ENCODE measurements at places on chromosomes 7 and 10.

- DNase-seq, result no peak
Observed at GRCh38 chr10:125742465-125742864, 23.0 kb downstream of the EDRF1 start.

- no peak for DNase-seq
Observed at GRCh38 chr10:117439243-117439912, 64.1 kb upstream of the PDZD8 start.

DNA sequence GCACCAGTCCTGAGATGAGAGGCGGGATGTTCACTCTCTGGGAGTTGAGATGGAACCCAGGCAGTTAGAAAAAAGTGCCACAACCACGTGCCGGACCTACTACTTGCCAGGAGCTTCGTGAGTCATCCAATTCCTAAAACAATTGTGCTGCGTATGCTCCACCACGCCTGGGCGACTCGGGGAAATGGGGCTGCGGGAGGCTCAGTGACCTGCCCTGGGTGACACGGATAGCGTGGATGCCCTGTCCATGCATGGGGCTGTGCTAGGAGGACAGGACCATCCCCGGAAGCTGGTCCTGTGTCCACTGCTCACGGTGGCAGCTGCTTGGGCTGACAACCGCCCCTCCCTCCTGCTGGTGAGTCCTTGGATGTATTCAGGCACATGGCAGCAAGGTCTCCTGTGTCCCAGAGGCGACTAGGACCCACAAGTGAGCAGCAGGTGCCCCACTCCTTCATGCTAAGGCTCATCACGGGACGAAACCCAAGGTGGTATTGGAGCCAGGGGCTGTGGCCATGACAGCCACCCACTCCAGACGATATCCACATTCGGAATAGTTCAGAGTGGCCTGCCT lies 90.4 kb downstream of the BMS1 start:
- no peak for DNase-seq

DNA sequence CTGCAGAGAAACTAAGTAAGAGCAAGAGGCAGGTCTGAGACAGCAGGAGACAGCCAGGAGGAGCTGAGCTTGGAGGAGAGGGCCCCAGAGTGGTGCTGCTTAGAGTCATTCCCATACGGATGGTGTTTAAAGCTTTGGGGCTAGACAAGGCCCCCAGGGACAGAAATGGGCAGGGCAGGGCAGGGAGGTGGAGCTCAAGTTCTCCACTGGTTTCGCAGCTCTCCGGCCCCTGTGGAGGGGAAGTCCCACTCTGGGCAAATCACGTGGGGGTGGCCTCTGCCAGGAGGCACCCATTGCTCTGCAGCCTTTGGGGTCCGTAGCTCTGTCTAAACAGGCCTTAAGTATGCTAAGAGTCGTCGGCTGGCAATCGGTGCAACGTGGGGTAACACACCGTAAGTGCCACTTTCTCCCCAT lies 1.0 kb upstream of the PTPRE start:
- DNase-seq, result no peak

DNA sequence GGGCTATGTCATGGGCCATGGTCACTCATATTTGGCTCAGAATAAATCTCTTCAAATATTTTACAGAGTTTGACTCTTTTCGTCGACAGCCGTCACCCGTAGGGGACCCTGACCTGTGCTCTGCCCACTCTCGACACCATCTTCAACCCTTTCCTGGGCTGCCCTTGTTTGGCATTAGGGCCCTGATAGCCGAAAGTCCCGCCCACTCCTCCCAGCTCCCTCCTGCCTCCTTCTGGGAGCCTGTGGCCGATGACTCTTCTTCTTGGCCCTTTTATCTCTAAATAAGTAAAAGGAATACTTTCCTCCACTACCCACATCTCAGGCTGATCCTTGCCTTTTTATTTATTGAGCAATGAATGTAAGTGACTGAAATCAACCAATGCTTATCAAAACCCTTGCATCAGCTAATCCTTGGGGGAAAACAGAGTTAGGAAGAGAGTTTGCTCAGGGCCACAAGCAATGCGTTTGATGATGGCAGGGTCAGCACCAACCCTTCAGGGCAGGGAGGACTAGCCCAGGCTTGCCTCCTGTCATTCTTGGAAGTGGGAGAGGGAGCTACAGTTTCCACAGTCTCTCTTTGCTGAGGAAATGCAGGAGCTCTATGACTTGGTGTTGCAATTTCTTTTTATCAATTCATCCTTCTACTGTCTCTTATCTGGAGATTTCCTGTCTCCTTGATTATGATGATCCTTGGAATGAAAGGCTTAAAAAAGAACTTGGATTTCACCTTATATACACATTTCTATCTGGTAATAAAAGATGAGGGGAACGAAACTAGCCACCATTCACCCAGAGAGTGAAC lies 218.2 kb upstream of the PODXL start:
- DNase-seq, result no peak

DNA sequence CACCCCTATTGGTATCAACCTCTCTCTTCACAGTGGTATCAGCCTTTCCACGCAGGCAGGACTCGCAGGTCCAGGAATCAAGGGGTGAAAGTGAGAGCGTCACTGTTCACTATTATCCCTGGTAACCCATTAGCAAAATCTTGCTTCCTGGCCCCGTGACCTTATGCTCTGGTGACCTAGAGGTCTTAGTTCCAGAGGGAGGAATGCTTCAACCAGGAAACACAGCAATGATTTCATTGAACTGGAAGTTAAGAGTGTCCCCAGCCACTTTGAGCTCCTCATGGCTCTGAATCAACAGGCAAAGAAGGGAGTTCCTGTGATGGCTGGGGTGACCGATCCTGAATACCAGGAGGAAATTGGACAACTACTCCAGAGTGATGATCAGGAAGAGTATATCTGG lies 90.6 kb downstream of the CUL2 start:
- no peak for DNase-seq

- no peak for DNase-seq
Observed at GRCh38 chr7:102321351-102322201, 34.7 kb downstream of the SPDYE6 start.

- DNase-seq, result no peak
Observed at GRCh38 chr10:11407939-11408338, 203.5 kb downstream of the USP6NL start.

DNA sequence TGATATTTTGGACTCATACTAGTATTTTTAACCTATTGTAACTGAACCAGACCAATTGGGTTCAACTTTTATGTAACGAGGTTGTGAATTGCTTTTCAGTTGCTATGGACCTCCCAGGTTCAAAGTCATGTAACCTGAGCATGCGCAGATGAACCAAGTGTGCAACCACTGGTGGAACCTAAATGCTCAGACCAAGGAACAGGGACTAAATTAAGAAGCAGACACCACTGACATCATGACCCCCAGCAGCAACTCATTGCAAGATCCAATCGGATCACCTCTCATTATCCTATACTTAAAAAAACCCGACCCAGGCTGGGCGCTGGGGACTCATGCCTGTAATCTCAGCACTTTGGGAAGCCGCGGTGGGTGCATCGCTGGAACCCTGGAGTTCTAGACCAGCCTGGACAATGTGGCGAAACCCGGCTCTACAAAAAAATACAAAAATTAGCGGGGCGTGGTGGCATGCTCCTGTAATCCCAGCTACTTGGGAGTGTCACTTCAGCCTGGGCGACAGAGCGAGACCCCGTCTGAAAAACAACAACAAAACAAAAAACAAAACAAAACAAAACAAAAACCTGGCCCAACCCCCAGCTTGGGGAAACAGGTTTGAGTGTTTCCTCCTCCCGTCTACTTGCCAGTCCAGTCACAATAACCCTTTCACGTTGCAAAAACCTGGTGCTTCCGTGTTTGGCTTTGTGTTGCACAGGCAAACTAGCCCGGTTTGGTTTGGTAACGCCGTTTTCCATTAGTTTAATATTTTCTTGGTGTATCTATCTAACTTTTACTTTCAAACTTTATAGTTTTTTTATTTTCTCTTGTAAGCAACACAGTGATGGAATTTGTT lies 11.3 kb upstream of the ZNF518A start:
- no peak for DNase-seq

DNA sequence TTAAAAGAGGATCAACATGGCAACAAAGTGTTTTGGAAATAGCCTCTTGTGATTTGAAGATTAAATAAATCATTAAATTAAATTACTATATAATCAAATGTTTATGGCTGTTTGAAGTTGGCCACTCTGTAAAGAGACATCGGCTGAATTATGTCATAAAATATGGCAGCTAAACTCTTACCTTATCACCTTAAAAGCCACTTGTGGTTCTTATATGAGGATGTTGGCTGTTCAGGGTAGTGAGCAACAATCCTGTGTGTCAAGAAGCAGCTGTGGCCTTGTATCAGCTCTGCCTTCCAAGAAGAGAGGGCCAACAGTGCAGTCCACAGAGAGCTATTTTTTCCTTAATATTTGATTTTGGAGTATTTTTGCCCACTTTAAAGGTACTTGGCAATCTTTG lies 113.4 kb upstream of the CDK6 start:
- no peak for DNase-seq

GRCh38 chr10:66572700-66573099 lies 353.1 kb upstream of the LRRTM3 start:
- DNase-seq, result no peak

- DNase-seq, result no peak
Observed at GRCh38 chr10:11587722-11588259, 23.7 kb downstream of the USP6NL start.

- no peak for DNase-seq
Observed at GRCh38 chr10:92305133-92306072, 14.4 kb downstream of the MARCHF5 start.

- DNase-seq, result no peak
Observed at GRCh38 chr7:105060923-105061322, 46.9 kb downstream of the KMT2E start.
